NCI-H1048 (cell line): ENCODE measurements at places on chromosomes 5 and 9.
A peak's percentile ranks its signal among the peaks of the same experiment; 100 is the strongest.

- no peak for DNase-seq
Measured at GRCh38 chr9:121369595-121370265, at the start of gene STOM. STOM (minus strand) TSS chr9:121370250; CDS start chr9:121370187, 63 bp downstream.

DNA sequence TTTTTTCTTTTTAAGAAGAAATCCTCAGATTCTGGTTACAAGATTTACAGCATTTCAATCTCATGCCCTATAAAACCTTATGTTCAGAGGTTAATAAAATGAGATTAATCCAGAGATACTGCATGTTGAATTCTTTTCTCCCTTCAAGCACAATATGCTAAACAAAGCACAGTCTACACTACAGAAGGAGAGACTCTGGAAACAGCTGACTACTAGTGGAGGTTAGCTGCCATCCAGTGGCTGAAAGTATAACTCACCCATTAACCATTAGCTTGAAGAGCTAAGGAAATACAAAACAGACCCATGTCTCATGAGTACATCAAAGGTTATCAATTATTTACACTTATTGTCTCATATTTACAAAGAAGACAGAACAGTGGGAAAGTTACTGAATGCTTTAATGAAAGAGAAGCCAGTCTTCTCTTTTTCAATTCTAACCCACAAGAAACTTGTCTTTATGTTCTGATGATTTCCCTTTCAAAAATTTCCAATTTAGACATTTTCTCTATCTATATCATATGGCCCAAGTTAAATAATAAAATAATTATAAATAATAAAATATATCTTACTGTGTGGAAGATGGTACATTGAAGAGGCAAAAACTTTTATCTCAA is 12.7 kb upstream of the DNAH5 start:
- DNase-seq, result peak; percentile 28

DNA sequence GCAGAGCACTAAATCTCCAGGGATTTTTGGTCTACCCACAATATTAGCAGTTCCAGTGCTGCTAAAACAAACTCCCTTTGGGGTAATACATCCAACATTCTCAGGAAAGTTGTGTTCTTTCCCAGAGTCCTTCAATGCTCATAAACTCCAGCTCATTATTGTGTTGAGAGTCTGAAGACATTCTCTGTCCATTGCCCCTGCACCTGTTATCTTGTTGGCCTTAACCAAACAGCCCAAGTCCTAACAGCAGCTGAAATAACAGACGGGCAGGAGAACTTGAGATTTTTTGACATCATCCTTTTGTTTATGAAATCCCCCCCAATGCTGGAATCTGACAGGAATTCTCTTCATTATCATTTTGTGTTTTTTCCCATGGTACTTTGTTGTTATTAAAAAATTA is 110.8 kb downstream of the PAPPA start:
- DNase-seq, result no peak

DNA sequence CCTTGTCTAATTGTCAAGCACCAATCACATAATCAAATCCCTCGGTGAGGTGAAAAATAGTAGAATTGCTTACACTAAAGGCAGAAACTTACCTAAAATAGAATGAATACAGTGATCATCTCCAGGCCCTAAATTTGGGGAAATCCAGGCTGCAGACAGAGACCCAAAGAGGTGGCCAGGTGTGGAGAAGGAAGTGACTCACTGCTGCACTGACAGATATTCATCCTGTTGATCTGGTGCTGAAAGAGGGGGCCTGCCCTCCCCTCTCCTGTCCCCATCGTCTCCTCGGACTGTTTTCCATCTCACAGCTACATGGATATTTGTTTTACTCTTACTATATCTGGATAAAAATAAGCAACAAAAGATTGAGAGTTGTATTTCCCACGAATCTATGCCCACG is 15.9 kb downstream of the OR2Y1 start:
- DNase-seq, result no peak

GRCh38 chr9:82495884-82496777 is 507.6 kb downstream of the SPATA31D1 start:
- DNase-seq, result no peak

GRCh38 chr9:128118472-128118857 is 9.1 kb downstream of the PTGES2 start:
- DNase-seq, result no peak

GRCh38 chr9:8651070-8651845 is 851.7 kb upstream of the DMAC1 start:
- no peak for DNase-seq

- DNase-seq, result no peak
Measured at GRCh38 chr5:141369994-141370848, at the start of gene PCDHGB3. PCDHGB3 (plus strand) TSS chr5:141370242; CDS start chr5:141370395, 153 bp downstream.

GRCh38 chr5:109249126-109249525 is 160.6 kb downstream of the PJA2 start:
- DNase-seq, result no peak

DNA sequence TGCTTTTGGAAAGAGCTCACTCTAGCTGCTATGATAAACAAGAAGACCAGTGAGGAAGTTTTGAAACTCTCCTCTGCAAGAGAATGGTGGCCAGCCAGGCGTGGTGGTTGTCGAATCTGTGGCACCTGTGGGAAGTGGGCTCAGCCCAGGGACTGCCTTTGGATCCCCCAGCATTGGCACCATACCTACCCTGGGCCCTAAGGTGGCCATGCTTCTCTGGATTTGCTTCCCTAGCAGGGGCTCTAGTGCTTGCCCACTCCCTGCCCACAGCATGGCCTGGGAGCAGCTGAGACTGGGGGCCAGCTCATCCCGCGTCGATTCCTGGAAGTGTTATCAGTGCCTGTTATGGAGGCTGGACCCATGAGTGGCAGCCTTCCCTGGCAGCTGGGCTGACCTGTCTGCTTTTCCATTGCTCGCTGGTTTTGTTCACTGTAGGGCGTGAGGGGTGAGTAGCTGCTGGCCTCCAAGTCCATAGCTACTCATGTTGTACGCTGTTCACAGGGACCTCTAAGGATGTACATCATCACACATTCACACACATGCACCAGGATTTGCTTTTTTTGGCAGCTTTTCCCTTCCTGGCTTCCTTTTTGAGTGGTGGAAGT is 2.3 kb downstream of the SLC22A4 start:
- DNase-seq, result no peak

DNA sequence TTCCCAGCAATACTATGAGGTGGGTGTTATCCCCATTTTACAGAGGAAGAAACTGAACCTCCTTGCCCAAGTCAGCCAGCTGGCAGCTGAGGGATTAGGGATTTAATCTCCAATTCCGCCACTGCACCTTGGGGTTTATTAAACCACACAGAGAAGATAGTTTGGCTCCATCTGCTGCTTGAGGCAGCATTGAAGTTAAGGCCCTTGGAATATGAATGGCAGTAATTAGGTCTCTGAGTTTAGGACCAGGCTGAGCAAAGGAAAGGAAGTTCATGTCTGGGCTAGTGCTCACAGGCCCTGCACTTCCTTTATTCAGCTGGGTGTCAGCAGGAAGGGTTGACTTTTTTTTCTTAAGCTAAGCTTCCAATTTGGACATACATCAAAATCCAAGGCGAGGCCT is 86.9 kb upstream of the GDNF start:
- no peak for DNase-seq

- DNase-seq, result no peak
Measured at GRCh38 chr5:35436400-35437057, 181.1 kb upstream of the SPEF2 start.

GRCh38 chr5:136090319-136090718 is 42.3 kb upstream of the SMAD5 start:
- DNase-seq, result no peak

DNA sequence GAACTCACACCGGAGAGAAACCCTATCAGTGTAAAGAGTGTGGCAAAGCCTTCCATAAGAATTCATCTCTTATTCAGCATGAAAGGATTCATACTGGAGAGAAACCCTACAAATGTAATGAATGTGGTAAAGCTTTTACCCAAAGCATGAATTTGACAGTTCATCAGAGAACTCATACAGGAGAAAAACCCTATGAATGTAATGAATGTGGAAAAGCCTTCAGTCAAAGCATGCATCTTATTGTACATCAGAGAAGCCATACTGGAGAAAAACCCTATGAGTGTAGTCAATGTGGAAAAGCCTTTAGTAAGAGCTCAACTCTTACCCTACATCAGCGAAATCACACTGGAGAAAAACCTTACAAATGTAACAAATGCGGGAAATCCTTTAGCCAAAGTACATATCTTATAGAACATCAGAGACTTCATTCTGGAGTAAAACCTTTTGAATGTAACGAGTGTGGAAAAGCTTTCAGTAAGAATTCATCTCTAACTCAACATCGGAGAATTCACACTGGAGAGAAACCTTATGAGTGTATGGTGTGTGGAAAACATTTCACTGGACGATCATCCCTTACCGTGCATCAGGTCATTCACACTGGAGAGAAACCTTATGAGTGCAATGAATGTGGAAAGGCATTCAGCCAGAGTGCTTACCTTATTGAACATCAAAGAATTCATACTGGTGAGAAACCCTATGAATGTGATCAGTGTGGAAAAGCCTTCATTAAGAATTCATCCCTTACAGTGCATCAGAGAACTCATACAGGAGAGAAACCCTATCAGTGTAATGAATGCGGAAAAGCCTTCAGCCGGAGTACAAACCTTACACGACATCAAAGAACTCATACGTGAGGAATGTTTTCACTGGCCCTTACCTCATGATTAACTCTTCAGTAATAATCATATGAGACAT is 8.9 kb upstream of the ZNF454 start:
- DNase-seq, result no peak

GRCh38 chr5:127280491-127281220 is 9.9 kb upstream of the MEGF10 start:
- DNase-seq, result no peak

- no peak for DNase-seq
Measured at GRCh38 chr5:40578501-40579451, 100.9 kb upstream of the PTGER4 start.

DNA sequence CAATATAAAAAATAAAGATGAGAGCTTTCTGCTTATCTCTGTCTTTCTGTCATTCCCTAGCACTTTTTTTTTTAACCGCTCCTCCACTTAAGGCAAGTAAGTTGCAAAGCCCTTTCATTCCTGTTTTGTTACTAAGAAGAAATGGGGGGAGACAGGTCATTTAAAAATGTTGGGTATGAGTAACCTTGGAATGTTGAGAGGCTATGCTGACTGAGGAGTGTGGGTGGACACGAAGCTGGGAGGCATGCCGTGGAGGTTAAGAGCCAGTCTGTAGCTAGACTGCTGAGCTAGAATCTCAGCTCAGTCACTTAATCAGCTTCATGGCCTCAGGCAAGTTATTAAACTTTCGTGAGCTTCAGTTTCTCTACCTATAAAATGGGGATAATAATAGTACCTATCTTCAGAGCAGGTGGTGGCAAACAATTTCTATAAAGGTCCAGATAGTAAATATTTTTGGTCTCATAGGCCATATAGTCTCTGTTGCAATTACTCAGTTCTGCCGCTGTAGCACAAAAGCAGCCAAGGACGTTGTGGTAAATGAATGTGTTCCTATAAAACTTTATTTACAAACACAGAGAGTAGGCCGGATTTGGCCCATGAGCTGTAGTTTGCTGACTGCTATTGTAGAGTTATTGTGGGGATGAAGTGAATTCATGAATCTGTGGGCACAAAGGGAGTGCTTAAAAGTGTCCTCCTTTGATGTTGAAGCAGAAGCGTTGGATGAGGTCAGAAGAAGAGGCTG is 220.0 kb downstream of the GABBR2 start:
- no peak for DNase-seq

DNA sequence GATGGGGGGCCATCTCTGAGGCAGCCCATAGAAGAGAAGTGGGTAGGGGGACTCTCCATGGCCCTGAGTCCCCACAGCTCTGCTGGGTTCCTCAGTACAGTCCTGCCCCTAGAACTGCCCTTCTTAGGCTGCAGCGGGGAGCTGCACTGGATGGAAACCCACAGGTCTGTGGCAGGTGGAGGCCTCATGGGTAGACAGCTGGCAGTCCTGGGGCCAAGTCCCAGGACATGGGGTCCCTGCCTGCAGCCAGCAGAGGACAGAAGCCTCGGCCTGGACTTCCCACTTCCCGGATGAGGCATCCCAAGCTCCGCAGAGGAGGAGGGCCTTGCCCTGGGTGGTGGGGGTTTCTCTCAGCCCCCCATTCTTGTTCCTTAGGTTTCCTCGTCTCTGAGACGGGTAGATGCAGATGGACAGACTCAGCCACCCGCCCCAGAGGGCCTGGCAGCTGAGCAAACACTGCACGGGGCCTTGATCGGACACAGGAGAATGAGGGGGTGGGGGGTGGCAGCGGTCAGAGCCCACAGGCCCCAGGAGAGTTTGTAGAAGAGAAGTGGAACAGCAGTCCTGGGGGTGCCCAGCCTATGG is 153.8 kb downstream of the C9orf50 start:
- DNase-seq, result no peak

- DNase-seq, result no peak
Measured at GRCh38 chr5:115241881-115242642, 20.6 kb downstream of the PGGT1B start.

DNA sequence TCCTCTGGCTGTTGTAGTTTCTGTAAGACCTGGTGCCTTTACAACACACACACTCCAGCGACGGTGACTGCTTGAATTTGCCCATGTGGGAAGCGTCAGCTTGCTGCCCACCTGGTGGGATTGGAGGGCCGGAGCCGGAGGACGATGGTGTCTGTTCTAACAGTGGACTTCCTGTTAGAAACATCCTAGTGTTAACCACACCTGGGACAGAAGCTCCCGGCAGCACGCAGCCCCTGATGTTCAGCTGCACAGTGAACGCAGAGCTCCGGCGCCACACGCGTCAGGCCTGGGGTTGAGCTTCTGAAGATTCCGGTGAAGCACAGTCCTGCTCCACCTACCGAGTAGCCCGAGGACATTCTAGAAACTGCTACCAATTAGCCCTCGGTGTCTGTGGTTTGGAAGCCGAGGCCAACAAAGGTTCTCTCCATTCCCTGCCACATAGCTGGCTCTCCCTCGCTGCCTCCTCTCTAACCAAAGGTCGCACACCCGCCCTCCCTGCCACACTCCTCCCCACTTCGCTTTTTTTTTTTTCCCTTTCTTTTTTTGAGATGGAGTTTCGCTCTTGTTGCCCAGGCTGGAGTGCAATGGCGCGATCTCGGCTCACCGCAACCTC is 14.4 kb downstream of the PMPCA start:
- no peak for DNase-seq

- DNase-seq, result no peak
Measured at GRCh38 chr9:85038061-85038460, 368.5 kb downstream of the NTRK2 start.

DNA sequence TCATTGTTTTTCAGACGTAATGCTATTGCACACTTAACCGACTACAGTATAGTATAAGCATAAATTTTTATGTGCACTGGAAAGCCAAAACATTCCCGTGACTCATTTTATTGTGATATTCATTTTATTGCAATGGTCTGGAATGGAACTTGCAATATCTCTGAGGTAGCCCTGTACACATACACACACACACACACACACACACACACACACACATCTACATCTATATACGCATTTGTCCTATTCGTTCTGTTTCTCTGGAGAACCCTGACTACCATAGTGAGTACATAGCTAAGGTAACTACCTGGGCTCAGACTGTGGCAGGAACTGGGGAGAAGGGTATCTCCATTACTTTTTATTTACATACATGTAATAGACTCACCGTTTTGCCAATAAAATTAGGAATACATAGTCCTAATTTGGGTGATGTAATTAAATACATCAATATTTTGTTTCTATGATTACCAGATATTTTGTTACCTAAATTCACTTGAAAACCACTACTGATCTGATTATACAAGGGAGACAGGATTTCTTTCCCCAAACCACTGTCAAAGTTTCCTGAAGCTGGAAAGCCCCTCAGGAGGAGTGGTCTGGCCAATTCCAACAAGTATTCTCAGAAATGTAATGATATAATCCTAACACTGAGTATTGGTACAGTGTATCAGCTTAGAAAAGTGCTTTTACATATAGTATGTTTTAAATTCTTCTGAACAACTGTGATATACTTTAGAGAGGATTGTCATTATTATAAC is 74.0 kb upstream of the PLPP1 start:
- no peak for DNase-seq
